ENCODE measurements at places on chromosomes 6 and 20.

- no peak for DNase-seq
Measured at GRCh38 chr20:59726281-59726595, 121.9 kb downstream of the PHACTR3 start.

DNA sequence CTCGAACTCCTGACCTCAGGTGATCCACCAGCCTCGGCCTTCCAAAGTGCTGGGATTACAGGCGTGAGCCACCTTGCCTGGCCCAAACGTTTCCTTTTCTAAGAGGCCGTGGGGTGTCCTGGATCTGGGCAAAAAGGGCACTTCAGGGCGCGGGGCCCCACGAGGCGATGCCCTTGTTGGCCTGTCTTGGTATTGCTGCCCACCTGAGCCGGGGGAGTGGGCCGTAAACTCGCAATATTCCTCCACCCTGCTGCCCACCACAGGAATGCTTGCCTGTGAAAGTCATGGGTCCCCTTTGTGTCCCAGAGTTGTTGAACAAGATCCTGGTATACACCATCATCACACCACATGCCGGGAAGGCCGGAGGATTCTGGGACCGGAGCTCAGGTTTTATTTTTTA, 49.0 kb downstream of the SSR1 start:
- no peak for DNase-seq

- no peak for DNase-seq
Measured at GRCh38 chr6:86722131-86722530, 215.2 kb upstream of the HTR1E start.

GRCh38 chr6:85464260-85464644, 14.4 kb downstream of the NT5E start:
- DNase-seq: no peak

- DNase-seq: no peak
Measured at GRCh38 chr6:63272397-63272796, 47.4 kb downstream of the LGSN start.

GRCh38 chr6:121848523-121849255, 413.2 kb downstream of the GJA1 start:
- DNase-seq: no peak

DNA sequence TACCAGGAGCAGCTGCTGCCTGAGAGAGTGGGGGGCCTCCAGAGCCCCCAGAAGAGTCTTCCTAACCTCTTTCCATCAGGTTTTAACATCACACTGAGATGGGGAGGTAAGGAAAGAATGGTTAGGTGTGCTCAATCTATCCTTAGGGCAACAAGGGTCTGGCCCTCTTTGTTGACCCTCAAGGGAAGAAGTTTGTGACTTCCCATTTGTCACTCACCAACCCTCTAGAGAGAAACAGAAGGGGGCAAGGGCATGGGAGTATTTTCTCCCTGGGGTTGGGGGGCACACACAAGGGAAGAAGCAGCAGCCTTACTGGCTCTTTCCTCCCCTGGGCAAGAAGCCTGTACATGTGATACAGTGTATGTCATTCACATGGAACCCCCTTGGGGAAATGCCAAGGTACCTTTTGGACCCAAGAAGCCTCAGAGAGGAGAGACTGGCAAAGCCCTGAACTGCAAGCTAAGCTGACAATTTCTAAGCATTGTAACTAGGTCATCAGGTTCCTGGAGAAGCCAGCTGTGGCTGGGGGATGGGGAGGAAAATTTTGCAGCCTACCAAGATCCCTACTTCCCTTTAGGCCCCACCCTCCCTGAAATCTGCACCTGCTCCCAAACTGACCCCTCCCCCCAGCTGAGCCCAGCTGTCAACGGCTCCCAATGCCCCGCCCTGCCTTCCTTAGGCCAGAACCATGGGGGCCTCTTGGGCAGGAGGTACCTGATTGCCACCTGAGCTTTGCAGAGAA, 14.5 kb downstream of the BCL2L1 start:
- DNase-seq: no peak

- no peak for DNase-seq
Measured at GRCh38 chr20:6623989-6624388, 143.5 kb upstream of the BMP2 start.

DNA sequence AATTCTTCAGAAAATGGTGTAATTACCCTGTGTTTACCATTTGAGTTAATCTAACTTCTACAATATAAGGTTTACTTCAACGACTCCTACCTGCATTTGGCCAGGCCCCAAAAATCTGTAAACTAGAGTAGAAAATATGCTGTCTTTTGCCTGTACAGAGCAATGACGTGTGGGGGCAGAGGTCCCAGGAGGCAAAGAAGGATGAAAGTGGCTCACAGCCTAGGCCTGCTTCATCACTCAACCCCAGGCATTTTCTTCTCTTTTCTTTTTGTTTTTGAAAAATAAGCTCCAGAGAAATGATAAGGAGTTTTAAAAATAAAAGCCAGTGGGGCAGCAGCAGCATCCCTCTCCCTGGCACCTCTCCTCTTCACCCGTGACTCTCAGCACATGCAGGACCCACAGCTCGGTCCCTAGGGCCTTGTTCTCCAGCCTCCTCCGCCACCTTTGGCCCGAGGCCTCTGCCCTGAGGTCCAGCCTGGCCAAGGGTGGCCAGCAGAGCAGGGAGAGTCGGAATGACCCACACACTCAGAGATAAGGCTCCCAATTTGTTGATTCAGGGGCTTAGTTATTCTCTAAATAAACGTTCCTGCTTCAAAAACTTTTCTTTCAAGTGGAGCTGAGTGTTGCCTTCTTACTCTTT, 310.3 kb upstream of the RNF24 start:
- DNase-seq: no peak

DNA sequence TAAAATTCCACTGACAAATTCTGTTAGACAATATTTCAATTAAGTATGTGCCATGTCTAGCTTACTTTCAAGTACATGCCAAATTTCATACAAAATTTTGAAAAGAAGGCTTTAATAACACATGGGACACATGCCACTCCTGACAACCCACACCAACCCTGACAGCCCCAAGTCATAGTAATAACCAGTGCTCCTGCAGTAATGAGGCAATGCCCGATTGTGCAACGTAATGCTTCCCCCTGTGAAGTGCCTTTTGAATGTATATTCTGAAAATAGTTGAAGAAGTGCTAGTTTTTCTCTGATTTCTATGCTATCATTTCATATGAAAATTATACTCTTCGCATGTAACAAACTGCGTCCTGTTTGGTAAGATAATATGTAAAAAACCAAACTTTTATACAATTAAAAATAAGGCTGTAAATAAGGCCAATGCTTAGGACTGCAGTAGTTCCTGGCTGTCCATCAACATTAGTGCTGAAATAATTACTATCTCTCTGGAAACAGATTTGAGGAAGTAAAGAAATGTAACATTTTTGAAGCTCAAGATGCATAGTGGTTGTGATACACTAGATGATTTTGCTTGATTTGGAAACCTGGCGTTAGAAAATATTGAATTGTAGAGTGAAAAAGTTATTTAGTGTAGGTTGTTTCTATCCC, 125.8 kb upstream of the BCLAF1 start:
- DNase-seq: no peak

DNA sequence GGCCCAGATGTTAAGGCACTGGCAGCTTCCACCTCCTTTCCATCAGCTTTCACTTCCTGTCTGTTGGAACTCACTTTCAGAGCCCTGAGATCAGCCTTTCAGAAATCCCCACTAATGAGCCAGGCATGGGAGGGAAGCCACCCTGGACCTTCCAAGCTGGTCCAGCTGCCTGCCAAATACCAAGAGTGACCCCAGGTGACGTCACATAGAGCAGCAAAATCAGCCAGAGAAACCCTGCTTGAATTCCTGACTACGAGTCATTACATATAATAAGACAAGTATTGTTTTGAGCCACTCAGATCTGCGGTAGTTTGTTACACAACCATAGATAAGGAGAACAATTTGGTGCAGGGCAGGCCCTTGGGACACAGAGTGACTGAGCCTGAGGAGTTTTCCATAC, 556.0 kb upstream of the JAG1 start:
- DNase-seq: no peak

DNA sequence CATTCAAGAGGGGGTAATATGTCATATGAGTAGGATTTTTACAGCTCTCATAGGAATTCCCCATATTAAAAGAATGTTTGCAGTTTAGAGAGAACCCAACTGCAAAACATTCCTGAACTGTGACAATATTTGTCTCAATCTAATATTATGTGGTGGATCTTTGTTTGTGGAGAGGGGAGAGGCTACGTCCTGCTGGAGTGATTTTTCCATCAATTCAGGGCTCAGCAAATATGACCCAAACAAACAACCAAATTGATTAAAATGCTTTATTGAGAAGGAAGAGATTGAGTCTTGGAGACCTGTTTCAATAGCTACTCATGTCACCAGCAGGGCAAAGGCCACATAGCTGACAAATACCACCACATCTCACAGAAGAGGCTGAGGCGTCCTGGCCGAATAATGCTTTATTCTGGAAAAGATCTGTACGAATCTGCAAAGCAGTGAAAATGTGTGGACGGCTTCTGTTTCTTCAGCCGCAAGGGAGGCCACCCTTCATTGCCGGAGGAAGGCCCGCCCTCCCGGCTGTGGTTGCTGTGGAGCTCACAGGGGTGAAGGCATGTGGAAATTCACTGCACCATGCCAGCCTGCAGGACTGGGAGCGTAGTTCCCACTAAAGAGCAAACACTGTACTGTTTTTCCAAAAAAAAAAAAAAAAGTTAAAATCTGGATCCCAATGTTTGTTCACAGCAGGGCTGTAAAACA, 89.7 kb upstream of the QKI start:
- DNase-seq: no peak

DNA sequence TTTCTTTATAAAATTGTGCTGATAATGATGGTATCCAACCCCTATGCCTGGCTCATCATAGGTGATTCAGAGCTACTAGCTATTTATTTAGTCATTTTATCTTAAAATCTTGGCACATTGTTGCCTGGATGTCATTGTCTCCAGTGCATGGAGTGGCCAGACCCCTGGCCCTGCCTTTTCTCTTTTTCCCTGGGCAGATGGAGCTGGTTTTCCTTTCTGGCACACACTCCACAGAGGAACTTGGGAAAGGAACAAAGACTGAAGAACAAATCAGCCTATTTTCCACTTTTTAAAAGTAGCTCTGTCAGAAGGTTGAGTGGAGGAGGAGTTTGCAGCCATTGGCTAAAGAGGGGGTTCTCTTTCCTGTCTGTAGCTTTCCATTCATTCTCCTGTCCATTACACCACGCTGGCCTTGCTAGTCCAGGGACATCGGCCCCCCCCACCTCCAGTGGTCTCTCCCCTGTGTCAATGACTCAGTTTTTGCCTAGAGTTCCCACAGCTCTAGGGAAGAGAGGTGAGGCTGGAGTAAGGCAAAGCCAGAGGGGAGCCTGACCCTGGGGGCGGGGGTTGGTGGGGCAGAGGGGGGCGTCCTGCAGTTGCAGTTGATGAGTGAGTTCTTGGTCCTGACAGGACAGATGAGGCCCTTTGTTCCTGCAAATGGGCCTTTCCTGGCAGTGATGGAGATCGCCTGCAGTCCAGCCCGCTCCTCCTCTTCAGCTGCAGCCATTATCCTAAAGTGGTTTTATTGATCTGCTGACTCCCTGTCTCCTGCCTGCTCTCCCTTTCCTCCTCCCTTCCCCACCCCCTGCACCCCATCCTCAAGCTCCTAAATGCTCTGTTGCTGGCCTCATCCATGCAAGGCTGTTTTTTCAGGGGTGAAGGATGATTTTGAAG, 774.5 kb downstream of the DHX35 start:
- DNase-seq: no peak

GRCh38 chr6:108777536-108777935, 70.7 kb upstream of the ARMC2 start:
- DNase-seq: no peak

- no peak for DNase-seq
Measured at GRCh38 chr6:114430534-114431124, 87.8 kb upstream of the HS3ST5 start.

GRCh38 chr20:37418591-37419109, 72.7 kb downstream of the SRC start:
- no peak for DNase-seq

DNA sequence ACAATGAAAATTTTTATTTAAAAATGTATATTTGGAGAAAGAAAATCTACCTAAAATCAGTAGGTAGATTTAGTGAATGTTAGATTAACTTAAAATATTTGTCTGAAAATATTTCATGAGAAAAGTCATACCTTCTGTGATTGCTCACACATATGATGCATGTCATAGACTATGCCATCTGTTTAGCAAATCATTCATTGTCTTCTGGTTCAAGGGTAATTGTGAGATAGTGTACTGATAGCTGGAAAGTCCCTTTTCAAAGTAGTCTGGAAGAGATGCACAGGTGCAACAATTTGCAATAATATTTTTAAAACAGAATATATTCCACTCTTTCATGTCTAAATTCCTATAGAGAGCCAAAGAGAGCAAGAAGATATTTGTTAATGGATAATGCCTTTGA, 21.0 kb upstream of the RNF217 start:
- no peak for DNase-seq

- DNase-seq: no peak
Measured at GRCh38 chr6:18215436-18215835, 48.9 kb downstream of the DEK start.

GRCh38 chr20:33770005-33770404, 38.2 kb downstream of the ZNF341 start:
- DNase-seq: no peak

- no peak for DNase-seq
Measured at GRCh38 chr20:31846793-31847138, 1.4 kb upstream of the FOXS1 start.

GRCh38 chr20:24837781-24838450, 111.2 kb upstream of the CST7 start:
- no peak for DNase-seq

DNA sequence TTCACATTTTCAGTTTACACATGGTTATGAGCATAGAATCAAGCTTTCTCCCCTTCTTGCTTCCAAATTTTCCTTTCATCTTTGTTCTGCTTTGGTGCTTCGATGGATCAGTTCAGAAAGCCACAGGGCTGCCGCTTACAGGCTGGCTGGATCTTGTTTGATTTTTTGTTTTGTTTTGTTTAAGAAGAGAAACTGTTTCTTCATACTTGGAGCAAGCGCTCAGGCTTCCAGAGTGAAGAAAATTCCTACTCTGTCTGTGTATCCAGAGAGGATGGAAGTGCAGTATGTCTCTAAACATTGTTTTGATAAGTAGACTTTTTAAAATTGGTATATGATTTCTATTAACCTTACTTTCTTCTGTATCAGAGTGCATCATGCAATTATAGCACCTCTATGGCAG, 66.9 kb downstream of the ARID1B start:
- no peak for DNase-seq

- no peak for DNase-seq
Measured at GRCh38 chr6:108585359-108585758, 24.6 kb downstream of the FOXO3 start.

- no peak for DNase-seq
Measured at GRCh38 chr6:163392533-163392932, 22.0 kb upstream of the QKI start.

DNA sequence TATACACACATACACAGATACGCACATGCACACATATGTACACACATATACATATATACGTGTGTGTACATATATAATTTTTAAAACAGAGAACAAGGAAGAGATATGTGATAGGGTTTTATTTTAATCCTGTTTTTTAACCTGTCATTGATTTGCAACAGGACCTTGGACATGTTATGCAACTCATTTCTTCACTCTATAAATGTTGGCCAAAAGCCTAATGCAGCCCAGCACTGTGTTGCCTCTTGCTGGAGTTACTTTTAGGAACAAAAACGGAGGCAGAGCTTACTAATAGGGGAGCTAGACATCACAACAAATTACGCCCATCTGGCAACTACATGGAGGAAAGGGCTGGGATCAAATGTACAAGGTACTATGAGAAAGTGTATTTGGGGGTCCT, 179.9 kb upstream of the TAB2 start:
- DNase-seq: no peak

GRCh38 chr6:159042003-159042825, 2.6 kb downstream of the TAGAP start:
- peak; percentile 94 for DNase-seq

GRCh38 chr20:51119914-51120313, 97.0 kb upstream of the KCNG1 start:
- no peak for DNase-seq

All from CD4-positive, alpha-beta T cell treated with Interleukin-17A for 1 hour (primary cell).